ENCODE measurements at places on chromosomes 5 and 9.

GRCh38 chr9:16561121-16561520 is 309.3 kb downstream of the BNC2 start:
- DNase-seq: no peak

GRCh38 chr9:21461377-21461776 is 20.7 kb downstream of the IFNE start:
- no peak for DNase-seq

DNA sequence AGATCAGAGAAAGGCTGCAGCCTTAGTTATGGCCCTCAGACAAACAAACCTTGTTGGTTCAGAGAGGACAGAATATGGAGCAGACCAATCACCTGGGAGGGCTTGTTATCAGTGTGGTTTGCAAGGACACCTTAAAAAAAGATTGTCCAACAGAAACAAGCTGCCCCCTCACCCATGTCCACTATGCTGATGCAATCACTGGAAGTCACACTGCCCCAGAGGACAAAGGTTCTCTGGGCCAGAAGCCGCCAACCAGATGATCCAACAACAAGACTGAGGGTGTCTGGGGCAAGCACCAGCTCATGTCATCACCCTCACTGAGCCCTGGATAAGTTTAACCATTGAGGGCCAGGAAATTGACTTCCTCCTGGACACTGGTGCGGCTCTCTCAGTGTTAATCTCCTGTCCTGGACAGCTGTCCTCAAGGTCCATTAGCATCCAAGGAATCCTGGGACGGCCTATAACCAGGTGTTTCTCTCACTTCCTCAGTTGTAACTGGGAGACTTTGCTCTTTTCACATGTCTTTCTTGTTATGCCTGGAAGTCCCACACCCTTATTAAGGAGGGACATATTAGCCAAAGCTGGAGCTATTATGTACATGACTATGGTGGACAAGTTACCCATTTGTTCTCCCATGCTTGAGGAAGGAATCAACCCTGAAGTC is 36.9 kb upstream of the TBCA start:
- DNase-seq: no peak

GRCh38 chr9:121990600-121991306 is 102.4 kb downstream of the TTLL11 start:
- DNase-seq: no peak
